Left colon (tissue), 2 donors: ENCODE measurements at places on chromosomes 1 and 21. TPM values are rescaled to one million over a fixed set of nuclear protein-coding genes. Genes with fewer than 3 reads are reported as not detected.
A peak's percentile ranks its signal among the peaks of the same experiment; 100 is the strongest.

GRCh38 chr1:235074523-235075047, 54.1 kb downstream of the TOMM20 start:
- DNase-seq: peak; percentile 49

- no peak for DNase-seq
Measured at GRCh38 chr1:219324629-219325367, 151.1 kb downstream of the LYPLAL1 start.

DNA sequence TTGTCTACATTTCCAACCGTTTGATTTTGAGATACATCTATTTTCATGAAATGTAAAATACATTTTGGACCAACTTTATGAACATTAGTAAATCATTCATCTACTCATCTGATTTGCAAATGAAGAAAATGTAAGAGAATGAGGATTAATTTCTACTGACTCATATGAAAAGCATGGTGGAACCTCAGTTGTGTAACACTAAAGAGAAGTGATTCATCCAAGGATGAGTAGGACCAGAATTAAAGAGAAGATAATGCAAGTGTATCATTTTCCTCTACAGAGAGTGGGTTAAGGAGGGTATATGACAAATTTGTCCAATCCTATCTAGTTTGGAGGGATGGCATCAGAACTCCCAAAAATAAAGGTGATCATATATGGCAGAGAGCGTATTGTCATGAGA, 1967.6 kb downstream of the MRPL39 start:
- no peak for DNase-seq

Gene OLIG2
- total RNA-seq: not detected

Gene CRYAA
- total RNA-seq: not detected
